ENCODE measurements at places on chromosomes 11 and 22. TPM values are rescaled to one million over a fixed set of nuclear protein-coding genes. Genes with fewer than 3 reads are reported as not detected.

IZUMO1R gene
- not detected for total RNA-seq

FAM83F gene
- 0.88 TPM for total RNA-seq

TRIM22 gene
- 126 TPM for total RNA-seq

RFPL2 gene
- not detected for total RNA-seq

POU2AF3 gene
- 3.9 TPM for total RNA-seq

MPZL3 gene
- total RNA-seq, result 27.7 TPM

C11orf98 gene
- total RNA-seq, result 42.0 TPM

APOL5 gene
- not detected for total RNA-seq

NCR3LG1 gene
- 5.8 TPM for total RNA-seq

- no peaks in the 10 kb centered on the region for H3K36me3 ChIP-seq
- H3K4me3 ChIP-seq, result no peak overlapping the region
These were observed 93.2 kb downstream of the RELT start for GRCh38 chr11:73469401-73469800.

DNA sequence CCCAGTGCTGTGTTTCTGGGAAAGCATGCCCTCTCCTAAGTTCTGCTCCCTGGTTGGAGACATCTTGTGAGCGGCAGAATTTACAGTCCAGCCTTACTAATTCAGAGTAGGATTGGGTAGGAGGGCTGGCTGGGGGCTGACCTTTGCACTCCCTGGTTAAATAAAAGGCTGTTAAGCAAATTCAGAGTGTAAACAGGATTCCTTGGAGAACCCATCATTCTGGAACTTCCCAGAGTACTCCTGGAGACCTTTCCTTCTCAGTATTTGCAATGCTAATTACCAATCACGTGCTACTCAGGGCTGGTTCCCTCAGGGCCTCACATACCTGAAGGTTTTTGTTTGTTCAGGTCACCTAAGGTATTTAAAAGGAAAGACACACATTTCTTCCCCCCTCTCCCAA, 340.2 kb downstream of the TBC1D22A start:
- H3K4me3 ChIP-seq, result no peak overlapping the region
- no peaks in the 10 kb centered on the region for H3K36me3 ChIP-seq
- no peak overlapping the region for H3K27ac ChIP-seq
- H3K27me3 ChIP-seq, result no peaks in the 10 kb centered on the region

DNA sequence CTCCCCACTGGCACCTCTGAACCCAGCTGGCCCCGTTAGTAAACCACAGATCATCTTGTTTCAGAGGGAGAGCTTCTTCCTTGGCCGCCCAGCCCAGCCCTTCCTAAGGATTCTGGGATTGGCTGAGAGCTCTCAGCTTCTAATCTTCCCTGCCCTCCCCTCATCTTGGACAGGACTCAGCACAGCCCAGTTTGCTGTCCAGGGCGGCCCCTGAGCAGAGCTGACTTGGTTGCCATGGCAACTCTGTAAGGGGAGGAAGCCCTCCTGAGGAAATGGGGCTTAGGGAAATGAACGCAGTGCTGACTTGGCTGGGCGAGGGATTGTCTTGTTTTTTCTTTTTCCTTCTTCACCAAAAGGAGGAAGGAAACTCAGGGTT, 4.6 kb downstream of the APOL4 start:
- H3K36me3 ChIP-seq, result no peaks in the 10 kb centered on the region
- no peak for DNase-seq
- H3K27ac ChIP-seq, result peak overlapping the region; percentile 47
- H3K4me3 ChIP-seq, result no peak overlapping the region
- no peaks in the 10 kb centered on the region for H3K27me3 ChIP-seq

- no peaks in the 10 kb centered on the region for H3K36me3 ChIP-seq
- H3K4me1 ChIP-seq, result no peaks in the 10 kb centered on the region
- H3K27me3 ChIP-seq, result no peaks in the 10 kb centered on the region
- H3K4me3 ChIP-seq, result no peak overlapping the region
- H3K27ac ChIP-seq, result no peak overlapping the region
These were observed 296.7 kb upstream of the ANO5 start for GRCh38 chr11:21896216-21896615.

DNA sequence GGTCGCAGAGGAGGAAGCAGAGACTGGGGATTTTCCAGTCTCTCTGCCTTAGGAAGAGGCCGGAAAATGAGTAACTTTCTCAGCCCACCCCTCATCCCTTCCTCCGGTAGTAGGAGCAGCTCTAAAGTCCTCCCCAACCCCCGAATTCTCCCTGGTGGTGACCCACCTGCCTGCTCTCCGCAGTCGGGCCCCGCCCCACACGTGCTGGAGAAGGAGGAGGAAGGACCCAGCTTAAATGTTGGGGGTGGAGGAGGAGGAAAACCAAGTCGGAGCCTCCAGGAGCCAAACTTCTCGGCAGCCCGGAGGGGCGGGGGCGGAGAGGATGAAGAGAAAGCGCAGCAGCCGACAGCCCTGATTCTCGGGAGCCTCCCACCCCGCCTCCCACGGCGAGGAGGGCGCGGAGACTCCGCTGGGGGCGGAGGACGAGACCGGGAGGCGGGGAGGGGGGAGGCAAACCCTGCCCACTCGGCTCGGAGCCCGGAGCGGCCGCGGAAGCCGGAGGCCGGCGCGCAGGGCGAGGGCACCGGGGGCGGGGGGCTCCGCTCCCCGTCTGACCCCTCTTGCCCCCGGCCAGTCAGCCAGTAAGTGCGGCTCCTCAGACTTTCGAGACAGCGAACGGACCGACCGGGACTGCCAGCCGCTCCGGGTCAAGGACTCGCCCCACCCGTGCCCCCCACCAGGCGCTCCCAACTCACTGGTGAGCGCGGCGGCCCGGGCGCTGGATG, at the start of gene TPBGL:
Gene TPBGL, plus strand, starts transcription at position 464 of the 725 bp plus-strand sequence. CDS start 276 bp downstream, outside the sequence.
- DNase-seq, result no peak
- H3K4me3 ChIP-seq, result peak within 1 kb of the TSS; percentile 51
- H3K27ac ChIP-seq, result no peak within 1 kb of the TSS
- peaks cover 26% of the 10 kb centered on the region for H3K4me1 ChIP-seq
- H3K27me3 ChIP-seq, result peaks cover 32% of the 10 kb centered on the region

- no peak for DNase-seq
- H3K4me3 ChIP-seq, result no peak overlapping the region
These were observed 87.5 kb downstream of the MN1 start for GRCh38 chr22:27714068-27714467.

- no peak overlapping the region for H3K4me3 ChIP-seq
- no peak overlapping the region for H3K27ac ChIP-seq
- no peaks in the 10 kb centered on the region for H3K36me3 ChIP-seq
- no peak for DNase-seq
- no peaks in the 10 kb centered on the region for H3K4me1 ChIP-seq
These were observed 58.0 kb upstream of the FADD start for GRCh38 chr11:70145071-70145470.

- peaks cover 48% of the 10 kb centered on the region for H3K4me1 ChIP-seq
- peaks cover 2% of the 10 kb centered on the region for H3K36me3 ChIP-seq
- peak; percentile 98 for DNase-seq
These were observed 2.7 kb upstream of the NEAT1 start for GRCh38 chr11:65419772-65420481.

DNA sequence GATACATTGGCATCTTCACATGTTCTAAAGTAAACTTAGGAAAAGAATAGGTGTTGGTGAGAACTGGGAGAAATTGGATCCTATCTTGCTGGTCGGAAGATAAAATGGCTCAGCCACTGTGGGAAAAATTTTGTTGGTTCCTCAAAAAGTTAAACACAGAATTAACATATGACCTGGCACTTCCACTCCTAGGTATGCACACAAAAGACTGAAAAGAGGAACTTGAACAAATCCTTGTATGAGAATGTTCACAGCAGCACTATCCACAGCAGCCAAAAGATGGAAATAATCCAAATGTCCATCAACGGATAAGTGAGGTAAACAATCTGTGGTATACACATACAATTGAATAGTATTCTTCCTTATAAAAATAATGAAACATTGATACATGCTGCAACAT, 4.8 kb upstream of the TPH1 start:
- no peaks in the 10 kb centered on the region for H3K27me3 ChIP-seq
- no peak overlapping the region for H3K27ac ChIP-seq
- no peak for DNase-seq

GRCh38 chr11:73204711-73205121, 13.4 kb upstream of the P2RY2 start:
- no peaks in the 10 kb centered on the region for H3K27me3 ChIP-seq
- peak overlapping the region; percentile 78 for H3K27ac ChIP-seq
- H3K4me1 ChIP-seq, result peaks cover 28% of the 10 kb centered on the region
- no peak overlapping the region for H3K4me3 ChIP-seq

DNA sequence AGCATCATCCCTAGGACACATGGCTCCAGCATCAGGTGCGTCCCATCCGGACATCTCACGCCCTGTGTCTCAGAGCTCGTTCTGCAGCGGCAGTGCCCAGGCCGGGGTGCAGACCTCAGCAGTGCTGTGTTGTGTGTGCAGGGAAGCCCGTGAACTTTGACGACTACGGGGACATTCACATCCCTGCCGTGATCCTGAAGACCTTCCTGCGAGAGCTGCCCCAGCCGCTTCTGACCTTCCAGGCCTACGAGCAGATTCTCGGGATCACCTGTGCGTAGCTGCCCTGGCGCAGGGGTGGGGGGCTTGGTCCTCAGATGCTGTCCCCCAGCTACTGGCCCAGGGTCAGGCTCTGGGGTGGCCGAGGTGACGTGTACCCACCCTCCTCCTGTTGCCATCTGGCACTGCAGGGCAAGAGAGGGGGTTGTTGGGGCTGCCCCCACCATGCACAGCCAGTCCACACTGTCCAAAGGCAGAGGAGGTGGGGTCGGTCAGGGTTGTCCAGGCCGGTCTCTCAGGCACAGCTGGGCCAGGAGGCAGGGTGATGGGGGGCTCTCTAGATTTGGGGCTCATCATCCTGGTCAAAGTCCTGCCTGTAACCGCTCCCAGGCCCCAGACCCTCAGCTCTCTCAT, 96.5 kb downstream of the ARHGAP8 start:
- H3K27me3 ChIP-seq, result no peaks in the 10 kb centered on the region
- peak; percentile 65 for DNase-seq
- H3K4me1 ChIP-seq, result no peaks in the 10 kb centered on the region
- no peaks in the 10 kb centered on the region for H3K36me3 ChIP-seq

DNA sequence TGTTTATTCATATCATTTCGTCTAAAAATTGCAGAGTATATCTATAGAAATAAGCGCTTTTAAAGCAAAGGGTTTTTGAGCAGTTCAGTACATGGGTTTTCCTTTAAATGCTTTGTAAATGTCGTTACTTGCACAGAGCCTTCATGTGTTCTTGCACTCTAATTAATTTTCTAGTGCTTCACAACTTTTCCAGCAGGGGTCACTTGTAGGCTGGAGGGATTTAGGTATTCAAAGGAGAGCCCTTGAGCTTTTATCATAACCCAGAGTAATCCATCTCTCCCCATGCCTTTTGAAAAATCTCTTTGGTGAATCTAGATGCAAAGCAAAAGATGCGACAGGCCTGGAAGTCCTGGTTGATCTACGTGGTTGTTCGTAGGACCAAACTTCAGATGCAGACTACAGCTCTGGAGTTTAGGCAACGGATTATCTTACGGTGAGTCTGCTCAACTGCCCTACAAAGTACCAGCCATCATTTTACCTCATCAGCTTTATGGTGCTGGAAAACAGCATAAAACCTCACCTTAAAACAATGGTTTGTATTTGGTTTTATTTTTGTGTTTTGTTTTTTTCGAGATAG, 60.4 kb downstream of the SFI1 start:
- H3K27me3 ChIP-seq, result no peaks in the 10 kb centered on the region
- no peaks in the 10 kb centered on the region for H3K4me1 ChIP-seq
- no peak for DNase-seq
- no peak overlapping the region for H3K4me3 ChIP-seq

DNA sequence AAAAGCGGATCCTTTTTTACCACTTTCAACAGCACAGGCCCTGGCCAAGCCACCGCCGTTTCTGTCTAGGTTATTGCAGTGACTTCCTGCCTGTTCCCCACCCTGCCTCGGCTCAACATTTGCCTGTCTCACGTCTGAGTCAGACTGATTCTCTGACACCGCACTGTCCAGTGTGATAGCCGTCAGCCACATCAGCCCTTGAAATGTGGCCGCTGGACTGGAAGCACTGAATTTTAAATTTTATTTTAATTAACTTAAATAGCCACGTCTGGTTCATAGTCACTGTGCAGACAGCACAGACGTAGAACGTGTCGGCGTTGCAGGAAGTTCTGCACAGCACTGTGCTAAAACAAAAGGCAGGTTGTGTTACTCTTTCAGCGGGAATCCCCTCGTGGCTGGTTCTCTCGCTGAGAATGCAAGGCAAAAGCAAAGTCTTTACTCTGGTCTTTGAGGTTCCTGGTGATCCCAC, 56.3 kb upstream of the ADSL start:
- peaks cover 17% of the 10 kb centered on the region for H3K36me3 ChIP-seq
- peaks cover 6% of the 10 kb centered on the region for H3K4me1 ChIP-seq
- DNase-seq, result peak; percentile 54
- H3K27me3 ChIP-seq, result no peaks in the 10 kb centered on the region

- H3K27me3 ChIP-seq, result no peaks in the 10 kb centered on the region
- no peaks in the 10 kb centered on the region for H3K36me3 ChIP-seq
- DNase-seq, result no peak
- H3K4me1 ChIP-seq, result no peaks in the 10 kb centered on the region
- no peak overlapping the region for H3K27ac ChIP-seq
These were observed 203.1 kb downstream of the GUCY1A2 start for GRCh38 chr11:106815209-106815608.

DNA sequence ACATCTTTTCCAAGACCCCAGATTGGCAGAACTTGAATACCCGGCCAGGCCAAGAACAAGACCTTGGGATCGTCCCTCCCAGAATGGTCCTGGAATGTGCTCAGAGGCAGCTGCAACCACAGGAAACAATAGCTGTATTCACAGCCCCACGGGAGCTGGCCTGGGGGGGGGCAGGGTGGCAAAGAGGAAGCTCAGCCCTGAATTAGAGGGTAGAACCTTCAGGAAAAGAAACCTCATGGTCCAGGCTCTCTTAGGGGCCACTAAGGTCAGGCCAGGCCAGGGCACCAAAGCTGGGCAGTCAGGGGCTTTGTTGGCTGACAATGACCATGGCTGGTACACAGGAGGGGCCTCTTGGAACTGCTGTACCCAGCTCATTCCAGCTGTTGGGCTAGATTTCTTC, 17.3 kb downstream of the RPL27A start:
- no peak overlapping the region for H3K27ac ChIP-seq
- H3K4me3 ChIP-seq, result no peak overlapping the region

DNA sequence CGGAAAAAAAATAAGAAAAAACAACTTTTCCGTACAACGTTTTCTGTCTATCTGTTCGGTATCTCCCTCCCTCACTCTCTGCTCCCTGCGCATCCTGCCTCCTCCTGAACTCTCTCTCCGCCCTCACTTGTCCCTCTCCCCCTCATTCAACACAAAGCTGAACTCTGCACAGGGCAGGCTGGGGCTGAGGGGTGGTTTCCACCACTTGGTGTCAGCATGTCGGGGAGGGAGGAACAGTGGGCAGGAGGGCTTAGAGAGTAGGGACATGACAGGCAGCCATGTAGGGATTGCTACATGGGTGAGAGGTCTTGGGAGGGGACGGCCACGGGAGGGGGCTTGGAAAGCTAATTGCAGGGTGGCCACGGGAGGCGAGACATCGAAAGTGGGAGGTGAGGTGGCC, 17.6 kb downstream of the SLC22A12 start:
- no peak for DNase-seq
- H3K27ac ChIP-seq, result no peak overlapping the region
- H3K4me1 ChIP-seq, result peaks cover 9% of the 10 kb centered on the region
- H3K27me3 ChIP-seq, result no peaks in the 10 kb centered on the region
